Activated naive CD8-positive, alpha-beta T cell treated with anti-CD3 and anti-CD28 coated beads, Interleukin-2, amount 50 U/mL, for 24 hours (primary cell): ENCODE measurements at places on chromosomes 5 and 9.

DNA sequence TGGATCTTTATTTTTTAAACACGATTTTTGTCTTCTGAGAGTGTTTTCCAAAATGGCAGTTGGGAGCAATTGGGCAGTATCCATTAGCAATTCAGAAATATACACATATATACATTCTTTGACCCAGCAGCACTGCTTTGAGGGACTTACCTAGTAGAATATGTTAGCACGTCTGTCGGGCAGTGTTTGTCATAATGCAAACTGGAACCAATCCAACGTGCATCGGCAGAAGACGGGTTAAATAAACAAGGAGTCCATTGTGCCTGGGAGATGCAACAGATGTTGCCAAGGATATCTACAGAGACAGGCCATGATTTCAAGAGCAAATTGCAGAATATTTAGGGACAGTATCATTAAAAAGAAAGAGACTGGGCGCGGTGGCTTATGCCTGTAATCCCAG lies 107.0 kb downstream of the COL5A1 start:
- H3K27ac ChIP-seq, result no peak overlapping the region
- H3K4me3 ChIP-seq, result no peak overlapping the region
- DNase-seq, result no peak
- H3K4me1 ChIP-seq, result no peaks in the 10 kb centered on the region

- no peak overlapping the region for H3K27ac ChIP-seq
- H3K36me3 ChIP-seq, result no peaks in the 10 kb centered on the region
- H3K4me1 ChIP-seq, result no peaks in the 10 kb centered on the region
- no peak for DNase-seq
- peaks cover 5% of the 10 kb centered on the region for H3K27me3 ChIP-seq
Observed at GRCh38 chr9:16367605-16368231, 502.8 kb downstream of the BNC2 start.

GRCh38 chr5:150075806-150076205 lies 10.5 kb downstream of the CSF1R start:
- H3K36me3 ChIP-seq, result no peaks in the 10 kb centered on the region
- DNase-seq, result no peak
- no peaks in the 10 kb centered on the region for H3K4me1 ChIP-seq
- H3K27me3 ChIP-seq, result no peaks in the 10 kb centered on the region
- H3K4me3 ChIP-seq, result no peak overlapping the region
- no peak overlapping the region for H3K27ac ChIP-seq

DNA sequence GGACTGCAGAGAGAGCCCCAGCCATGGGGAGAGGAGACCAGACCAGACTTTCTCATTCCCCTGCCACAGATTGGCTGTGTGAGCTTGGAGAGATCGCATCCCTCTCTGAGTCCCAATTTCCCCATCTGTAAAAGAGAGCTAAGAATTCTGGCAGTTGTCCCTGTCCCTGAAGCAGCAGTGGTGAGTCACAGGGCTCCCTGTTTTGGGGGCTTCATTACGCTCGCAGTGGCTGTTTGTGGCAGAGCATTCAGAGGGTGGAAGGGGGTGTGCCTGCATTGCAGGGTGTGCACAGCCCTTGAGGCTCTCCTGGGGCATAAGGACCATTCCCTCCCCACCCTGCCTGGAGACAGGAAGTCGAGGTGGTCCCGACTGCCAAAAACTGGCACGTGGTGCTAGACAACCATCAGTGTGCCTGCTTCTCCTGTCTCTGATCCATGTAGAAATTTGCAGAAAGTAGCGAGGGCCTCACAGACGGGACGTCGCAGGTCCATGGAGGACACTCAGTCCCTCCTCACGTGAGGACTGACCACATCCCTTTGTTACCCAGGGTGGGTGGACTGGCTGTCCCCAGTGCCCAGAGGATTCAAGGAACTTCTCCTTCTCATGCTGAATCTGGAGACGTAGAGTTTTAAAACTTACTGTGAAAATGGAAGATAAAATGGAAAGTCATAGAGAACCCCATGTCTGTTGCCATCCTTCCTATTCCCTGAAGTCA lies 35.3 kb downstream of the HRH2 start:
- H3K36me3 ChIP-seq, result peaks cover 25% of the 10 kb centered on the region
- H3K27me3 ChIP-seq, result no peaks in the 10 kb centered on the region
- DNase-seq, result no peak
- H3K4me3 ChIP-seq, result no peak overlapping the region
- H3K4me1 ChIP-seq, result peaks cover 32% of the 10 kb centered on the region

DNA sequence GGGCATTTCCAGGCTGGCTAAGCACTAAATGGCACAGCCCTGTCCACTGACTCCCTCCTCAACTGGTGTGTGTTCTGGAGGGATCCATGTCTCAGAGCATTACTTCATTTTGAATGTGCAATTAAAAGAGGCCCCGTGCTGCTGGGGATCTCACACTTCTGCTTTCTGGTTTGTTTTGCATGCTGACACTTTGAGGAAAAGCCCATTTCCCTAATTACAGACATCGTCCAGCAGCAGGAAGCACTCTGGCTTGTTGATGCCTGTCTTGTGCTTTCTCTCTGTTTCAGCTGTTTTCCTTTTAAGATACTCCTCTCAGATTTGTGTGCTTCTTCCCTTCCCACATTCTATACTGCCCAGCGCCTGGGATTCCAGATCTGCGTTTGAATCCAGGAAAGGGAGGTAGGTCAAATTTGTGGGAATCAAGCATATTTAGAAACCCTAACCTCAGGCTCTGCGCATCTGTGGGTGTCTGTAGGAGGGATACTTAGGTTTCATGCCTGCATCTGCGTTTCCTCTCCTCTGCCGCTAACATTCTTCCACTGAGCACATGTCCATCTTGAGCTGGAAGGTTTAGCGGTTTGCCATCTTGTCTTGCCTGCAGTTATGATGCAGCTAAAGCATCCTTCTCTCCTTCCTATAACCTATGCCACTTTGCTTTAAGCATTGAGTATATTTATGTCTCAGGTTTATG lies 25.7 kb downstream of the SYK start:
- peaks cover 12% of the 10 kb centered on the region for H3K4me1 ChIP-seq
- peak overlapping the region; percentile 47 for H3K4me3 ChIP-seq
- H3K27ac ChIP-seq, result peak overlapping the region; percentile 41
- H3K36me3 ChIP-seq, result peaks cover 5% of the 10 kb centered on the region

GRCh38 chr5:68932830-68933434 lies 160.9 kb upstream of the SLC30A5 start:
- H3K4me1 ChIP-seq, result no peaks in the 10 kb centered on the region
- H3K36me3 ChIP-seq, result peaks cover 4% of the 10 kb centered on the region
- no peak for DNase-seq
- no peaks in the 10 kb centered on the region for H3K27me3 ChIP-seq

GRCh38 chr9:127540664-127541041 lies 71.4 kb upstream of the STXBP1 start:
- H3K4me3 ChIP-seq, result no peak overlapping the region
- H3K4me1 ChIP-seq, result no peaks in the 10 kb centered on the region
- H3K36me3 ChIP-seq, result no peaks in the 10 kb centered on the region
- no peaks in the 10 kb centered on the region for H3K27me3 ChIP-seq
- DNase-seq, result no peak

DNA sequence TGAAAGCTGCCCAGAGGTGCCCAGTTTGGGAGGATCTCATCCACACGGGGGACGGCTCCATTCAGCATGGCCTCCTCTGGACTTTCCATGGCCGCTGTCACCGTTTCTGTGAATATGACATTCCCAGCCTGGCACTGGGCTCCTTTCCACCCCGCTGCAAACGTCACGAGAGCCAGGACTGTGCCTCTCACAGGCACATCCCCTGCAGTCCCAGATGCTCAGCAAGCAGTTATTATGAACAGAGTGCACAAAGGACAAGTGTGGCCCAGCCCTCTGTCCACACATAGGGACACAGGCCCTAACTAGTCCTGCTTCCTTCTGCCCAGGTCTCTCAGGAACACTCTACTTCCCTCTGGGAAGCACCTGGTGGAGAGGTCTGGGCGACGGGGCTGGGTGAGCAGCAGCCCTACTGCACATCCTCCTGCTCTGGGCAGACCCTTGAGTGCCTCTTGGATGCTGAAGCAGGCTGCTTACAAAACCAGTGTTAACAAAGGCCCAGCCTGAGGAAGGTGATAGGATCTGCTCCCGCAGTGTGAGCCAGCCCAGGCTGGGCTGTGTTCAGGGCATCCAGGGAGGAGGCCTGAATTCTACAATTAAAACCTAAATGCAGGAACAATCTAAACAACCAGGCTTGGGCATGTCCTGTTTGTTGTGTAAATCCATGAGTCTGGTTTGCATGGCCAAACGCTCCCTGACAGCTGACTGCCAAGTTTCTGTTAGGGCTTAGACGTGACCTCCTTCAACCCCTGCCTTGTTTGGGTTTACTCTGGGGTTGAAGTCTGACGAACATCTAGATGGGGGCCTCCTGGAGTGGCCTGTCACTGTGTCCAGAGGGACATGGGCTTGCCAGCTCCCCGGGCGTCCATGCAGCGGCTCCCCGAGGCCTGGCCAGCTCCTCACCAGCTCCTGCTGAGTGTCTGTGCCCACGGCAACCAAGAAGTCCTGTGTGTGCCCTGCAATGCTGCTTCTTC lies 269.8 kb downstream of the GADD45G start:
- H3K4me3 ChIP-seq, result no peak overlapping the region
- no peaks in the 10 kb centered on the region for H3K4me1 ChIP-seq
- no peaks in the 10 kb centered on the region for H3K27me3 ChIP-seq
- no peaks in the 10 kb centered on the region for H3K36me3 ChIP-seq

GRCh38 chr9:122099271-122099869 lies 6.3 kb upstream of the TTLL11 start:
- H3K4me1 ChIP-seq, result peaks cover 14% of the 10 kb centered on the region
- H3K27me3 ChIP-seq, result peaks cover 10% of the 10 kb centered on the region
- peaks cover 6% of the 10 kb centered on the region for H3K36me3 ChIP-seq
- peak; percentile 82 for DNase-seq
- no peak overlapping the region for H3K4me3 ChIP-seq
- no peak overlapping the region for H3K27ac ChIP-seq

- no peak for DNase-seq
- H3K36me3 ChIP-seq, result no peaks in the 10 kb centered on the region
- peaks cover 9% of the 10 kb centered on the region for H3K27me3 ChIP-seq
Observed at GRCh38 chr5:178110511-178110910, 2.8 kb upstream of the N4BP3 start.

GRCh38 chr5:39068099-39068498 lies 6.1 kb downstream of the RICTOR start:
- peaks cover 40% of the 10 kb centered on the region for H3K36me3 ChIP-seq
- peaks cover 34% of the 10 kb centered on the region for H3K4me1 ChIP-seq
- H3K27me3 ChIP-seq, result no peaks in the 10 kb centered on the region
- no peak for DNase-seq

DNA sequence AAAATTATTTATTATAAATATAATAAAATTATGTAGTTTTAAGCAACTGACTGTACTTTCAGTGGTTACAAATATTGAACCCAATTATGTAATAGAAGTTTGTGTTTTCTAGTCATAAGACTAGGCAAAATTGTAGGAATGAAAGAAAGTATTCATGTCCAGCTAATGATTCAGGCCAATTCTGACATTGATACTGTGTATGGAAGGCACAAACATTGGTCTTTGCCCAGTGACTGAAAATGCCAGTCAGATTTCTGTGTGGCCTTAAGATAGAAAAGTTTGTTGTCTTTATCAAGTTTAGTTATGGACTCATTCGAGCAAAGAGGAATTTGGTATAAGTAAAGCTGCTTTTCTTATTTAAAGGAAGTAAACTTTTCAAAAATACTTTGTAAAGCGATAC lies 60.3 kb downstream of the SLC12A2 start:
- no peak overlapping the region for H3K27ac ChIP-seq
- no peaks in the 10 kb centered on the region for H3K4me1 ChIP-seq

GRCh38 chr9:99851500-99851822 lies 29.8 kb downstream of the NR4A3 start:
- H3K36me3 ChIP-seq, result peaks cover 81% of the 10 kb centered on the region
- peak overlapping the region; percentile 64 for H3K27ac ChIP-seq
- peaks cover 52% of the 10 kb centered on the region for H3K4me1 ChIP-seq
- no peaks in the 10 kb centered on the region for H3K27me3 ChIP-seq

DNA sequence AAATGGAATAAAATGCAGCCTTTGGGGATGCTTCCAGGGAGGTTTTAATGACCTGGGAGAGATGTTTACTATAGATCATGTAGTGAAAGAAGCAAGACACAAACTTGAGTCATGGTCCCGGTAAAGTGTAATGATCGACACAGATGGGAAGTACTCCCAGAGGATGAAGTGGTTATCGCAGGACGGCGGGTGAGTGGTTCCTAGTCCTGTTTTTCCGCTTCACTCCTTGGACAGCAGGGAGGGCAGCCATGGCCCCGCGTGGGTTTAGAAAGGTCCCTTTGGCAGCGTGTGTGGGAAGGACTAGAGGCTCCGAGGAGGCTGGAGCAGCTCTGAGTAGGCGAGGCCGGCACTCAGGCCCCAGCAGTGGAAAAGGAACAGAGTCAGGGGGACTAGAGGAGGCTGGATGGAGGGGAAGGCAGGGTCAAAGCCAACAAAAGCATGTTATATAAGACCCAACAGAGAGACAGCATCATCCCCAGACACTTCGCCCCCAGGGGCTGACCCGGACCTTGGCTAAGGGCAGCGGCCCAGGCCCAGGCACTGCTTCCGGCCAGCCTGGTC lies 49.2 kb upstream of the STXBP1 start:
- H3K4me1 ChIP-seq, result peaks cover 32% of the 10 kb centered on the region
- no peaks in the 10 kb centered on the region for H3K27me3 ChIP-seq
- DNase-seq, result no peak

DNA sequence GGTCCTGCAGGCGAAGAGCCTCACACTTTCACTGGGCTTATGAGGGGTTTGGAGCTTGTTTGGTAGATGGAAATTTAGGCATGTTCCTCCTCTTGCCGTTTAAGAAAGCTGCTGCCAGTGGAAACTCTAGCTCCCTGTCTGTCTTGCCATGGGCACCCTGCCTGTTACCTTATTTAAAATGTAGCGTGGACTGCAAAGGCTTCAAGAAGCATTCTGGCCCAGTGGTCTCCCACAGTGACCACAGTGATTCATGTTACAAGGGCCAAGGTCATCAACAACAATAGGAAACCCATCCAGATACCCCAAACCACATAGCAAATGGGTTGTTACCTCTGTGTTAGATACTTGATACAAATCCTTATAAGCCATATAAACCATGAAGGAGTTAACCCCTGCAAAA lies 96.6 kb downstream of the DPYSL3 start:
- no peak overlapping the region for H3K4me3 ChIP-seq
- no peak overlapping the region for H3K27ac ChIP-seq
- no peaks in the 10 kb centered on the region for H3K36me3 ChIP-seq
- DNase-seq, result no peak
- H3K4me1 ChIP-seq, result no peaks in the 10 kb centered on the region

DNA sequence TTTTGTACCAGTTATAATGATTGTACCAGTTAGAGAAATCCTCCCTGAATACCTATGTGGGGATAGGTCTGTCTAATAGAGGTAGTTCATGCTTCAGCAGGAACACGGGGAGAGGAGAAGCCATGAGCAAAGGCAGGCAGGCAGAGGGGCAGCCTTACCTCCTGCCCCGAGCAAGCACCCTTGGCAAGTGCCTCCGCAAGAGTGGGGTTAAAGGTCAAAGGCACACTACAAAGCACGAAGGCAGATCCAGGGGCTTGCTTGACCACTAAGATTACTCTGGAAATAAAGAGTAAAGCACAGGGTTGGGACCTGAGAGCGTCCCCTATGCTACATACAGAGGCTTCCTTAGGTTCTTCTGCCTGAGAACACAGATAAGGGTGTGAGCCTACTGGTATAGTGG lies 100.9 kb downstream of the SEMA6A start:
- no peaks in the 10 kb centered on the region for H3K27me3 ChIP-seq
- DNase-seq, result no peak
- H3K4me1 ChIP-seq, result no peaks in the 10 kb centered on the region
- H3K36me3 ChIP-seq, result peaks cover 29% of the 10 kb centered on the region
- H3K27ac ChIP-seq, result no peak overlapping the region

- no peaks in the 10 kb centered on the region for H3K27me3 ChIP-seq
- no peaks in the 10 kb centered on the region for H3K36me3 ChIP-seq
- H3K27ac ChIP-seq, result no peak overlapping the region
- no peak for DNase-seq
- H3K4me3 ChIP-seq, result no peak overlapping the region
Observed at GRCh38 chr9:2494562-2494961, 127.0 kb upstream of the VLDLR start.
